ENCODE measurements at places on chromosomes 4 and X.
A peak's percentile ranks its signal among the peaks of the same experiment; 100 is the strongest.

- no peak for DNase-seq
These were observed 185.3 kb downstream of the CCNG2 start for GRCh38 chr4:77342170-77342810.

- DNase-seq: no peak
These were observed 292.5 kb downstream of the CAMK2D start for GRCh38 chr4:113469023-113469390.

DNA sequence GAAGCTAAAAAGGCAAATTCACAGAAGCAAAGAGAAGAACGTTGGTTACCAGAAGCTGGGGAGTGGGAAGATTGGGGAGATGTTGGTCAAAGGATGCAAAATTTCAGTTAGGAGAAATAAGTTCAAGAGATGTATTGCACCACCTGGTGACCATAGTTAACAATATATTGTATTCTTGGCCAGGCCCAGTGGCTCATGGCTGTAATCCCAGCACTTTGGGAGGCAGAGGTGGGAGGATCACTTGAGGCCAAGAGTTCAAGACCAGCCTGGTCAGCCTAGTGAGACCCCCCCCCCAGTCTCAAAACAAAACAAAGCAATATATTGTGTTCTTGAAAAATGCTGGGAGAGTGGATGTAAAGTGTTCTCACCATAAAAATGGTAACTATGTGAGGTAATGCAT is 67.9 kb downstream of the TAB3 start:
- no peak for DNase-seq

DNA sequence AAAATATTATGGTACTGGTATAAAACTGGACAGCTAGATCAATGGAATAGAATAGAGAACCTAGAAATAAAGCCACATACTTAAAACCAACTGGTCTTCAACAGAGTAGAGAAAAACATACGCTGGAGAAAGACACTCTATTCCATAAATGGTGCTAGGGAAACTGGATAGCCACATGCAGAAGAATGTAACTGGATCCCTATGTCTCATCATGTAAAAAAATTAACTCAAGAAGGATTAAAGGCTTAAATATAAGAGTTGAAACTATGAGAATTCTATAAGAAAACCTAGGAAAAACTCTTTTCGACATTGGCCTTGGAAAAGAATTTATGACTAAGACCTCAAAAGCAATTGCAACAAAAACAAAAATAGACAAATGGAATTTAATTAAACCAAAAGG is 114.6 kb downstream of the PCDH18 start:
- no peak for DNase-seq

DNA sequence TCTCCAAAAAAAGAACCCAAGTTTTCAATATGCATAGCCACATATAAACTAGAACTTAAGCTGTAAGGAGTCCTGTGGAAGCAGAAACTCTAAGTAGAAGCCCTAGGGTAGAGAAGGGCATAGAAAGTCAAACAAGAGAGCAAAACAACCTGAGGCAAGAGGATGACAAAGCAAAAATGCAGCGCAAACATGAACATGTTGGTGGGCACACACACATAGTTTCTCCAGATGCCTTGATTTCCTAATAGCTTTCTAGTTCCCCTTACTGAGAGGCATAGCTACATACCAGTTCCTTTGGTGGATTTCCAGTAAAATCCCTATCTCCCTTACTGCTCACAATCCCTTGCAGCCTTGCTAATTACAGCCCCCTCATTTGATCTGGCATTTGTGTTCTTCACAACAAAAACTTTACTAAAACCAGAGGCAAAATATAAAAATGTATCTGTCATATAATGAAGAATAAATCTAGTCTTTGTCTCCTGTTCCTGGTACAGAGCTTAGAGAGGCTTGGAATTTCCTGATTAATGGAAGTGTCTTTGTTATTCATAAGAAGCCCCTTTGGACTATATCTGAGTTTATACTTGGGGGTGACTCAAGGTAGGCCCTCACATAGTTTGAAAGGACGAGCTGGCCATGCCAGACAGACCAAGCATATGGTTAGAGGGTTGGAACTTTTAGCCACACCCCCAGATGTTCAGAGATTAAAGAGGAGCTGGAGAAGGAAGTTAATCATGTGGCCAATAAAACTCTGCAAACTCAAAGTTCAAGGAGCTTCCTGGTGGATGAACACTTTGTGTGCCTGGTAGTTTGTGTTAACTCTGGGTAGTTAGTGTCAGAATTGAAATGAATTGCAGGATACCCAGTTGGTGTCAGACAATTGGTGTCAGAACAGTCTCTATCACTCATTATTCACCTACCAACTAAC is 52.7 kb upstream of the ZCCHC13 start:
- no peak for DNase-seq

- no peak for DNase-seq
These were observed 30.9 kb upstream of the ELF2 start for GRCh38 chr4:139207873-139208403.

GRCh38 chr4:96681218-96681617 is 841.3 kb downstream of the PDHA2 start:
- no peak for DNase-seq

DNA sequence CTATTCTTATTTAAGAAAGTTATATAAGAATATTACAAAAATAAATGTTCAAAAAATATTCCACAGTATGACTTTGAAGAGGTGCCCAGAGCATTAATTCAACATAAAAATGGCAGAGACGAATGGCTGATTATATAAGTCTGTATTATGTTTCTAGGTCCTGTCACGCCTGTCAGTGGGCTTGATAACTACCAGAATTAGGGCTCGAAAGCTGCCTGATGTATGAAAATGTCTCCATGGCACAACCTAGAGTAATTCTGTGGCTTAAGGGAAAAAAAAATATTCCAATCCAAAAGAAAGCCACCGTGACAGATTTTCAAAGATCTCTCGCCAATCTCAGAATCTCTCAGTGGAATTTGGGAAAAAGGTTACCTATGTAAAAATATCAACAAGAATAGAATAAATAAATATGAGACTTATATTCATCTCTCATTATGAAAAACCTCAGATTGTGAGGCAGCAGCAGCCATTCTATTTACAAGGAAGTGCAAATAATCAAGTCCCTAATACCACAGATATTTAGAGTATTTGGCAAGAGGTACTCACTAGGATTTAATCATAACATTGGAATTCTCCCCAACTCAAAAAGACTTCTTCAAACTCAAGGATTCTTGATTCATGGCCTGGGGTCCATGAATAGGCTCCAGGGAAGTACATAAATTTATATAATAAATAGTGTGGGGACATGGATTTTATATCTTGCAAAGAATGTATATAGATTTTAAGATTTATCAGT is 489.1 kb upstream of the INTU start:
- DNase-seq: no peak

DNA sequence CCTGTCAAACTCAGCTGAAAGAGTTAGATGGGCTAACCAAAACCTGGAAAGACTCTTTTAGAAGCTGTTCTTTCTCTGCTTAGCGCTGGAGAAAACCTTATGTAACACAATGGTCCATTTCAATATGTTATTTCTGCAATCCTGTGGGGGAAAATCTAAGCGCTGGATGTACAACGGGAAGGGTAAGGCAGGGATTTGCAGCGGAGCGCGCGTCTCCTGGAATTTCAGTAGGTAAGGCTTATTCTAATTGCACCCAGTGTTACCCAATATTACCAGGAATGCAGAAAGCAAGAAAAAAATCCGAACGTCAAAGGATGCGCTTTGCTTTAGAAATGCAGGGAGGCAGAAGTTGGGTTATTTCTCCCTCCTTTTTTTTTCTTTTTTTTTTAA is 2.0 kb downstream of the HS3ST1 start:
- DNase-seq: no peak

GRCh38 chr4:68271851-68272357 is 26.4 kb upstream of the TMPRSS11B start:
- peak; percentile 41 for DNase-seq

DNA sequence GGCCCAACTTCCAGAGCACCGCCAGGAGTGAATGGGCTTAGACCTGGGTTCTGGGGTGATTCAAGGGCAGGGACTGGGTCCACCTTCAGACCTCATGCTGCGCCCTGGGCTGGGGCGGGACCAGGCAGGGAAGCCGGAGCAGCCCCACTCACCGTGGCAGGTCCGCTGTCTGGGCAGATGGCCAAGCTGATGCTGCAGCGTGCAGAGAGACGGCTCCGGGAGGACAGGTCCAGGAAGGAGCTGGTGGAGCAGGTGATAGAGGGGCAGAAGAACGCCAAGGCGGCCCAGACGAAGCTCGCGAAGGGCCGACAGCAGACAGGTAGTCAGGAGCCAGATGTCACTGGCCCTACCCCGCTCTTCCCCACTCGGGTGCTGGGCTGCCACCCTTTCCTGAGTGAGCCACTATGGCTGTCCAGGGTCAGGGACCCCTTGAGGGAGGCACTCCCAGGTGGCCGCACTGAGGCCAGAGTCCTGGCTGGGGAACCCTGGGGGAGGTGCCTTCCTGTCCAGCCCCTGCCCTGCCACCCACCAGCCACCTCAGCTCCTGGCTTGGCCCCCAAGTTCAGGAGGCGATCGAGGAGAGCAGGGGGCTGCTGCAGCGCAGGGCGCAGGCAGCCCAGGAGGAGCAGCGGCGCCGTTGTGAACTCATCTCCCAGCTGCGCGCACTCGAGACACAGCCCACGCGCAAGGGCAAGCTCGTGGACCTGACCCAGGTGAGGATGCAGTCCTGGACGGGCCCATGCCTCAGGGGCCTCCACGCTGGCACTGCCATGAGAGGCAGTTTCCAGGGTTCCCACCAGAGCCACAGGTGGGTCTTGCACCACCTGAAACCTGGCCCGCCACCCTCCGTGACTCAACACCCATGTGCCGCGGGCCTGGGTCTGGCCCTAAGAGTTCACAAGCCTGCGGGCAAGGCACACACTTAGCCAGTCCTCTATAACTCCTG is 10.1 kb upstream of the RNF4 start:
- no peak for DNase-seq

DNA sequence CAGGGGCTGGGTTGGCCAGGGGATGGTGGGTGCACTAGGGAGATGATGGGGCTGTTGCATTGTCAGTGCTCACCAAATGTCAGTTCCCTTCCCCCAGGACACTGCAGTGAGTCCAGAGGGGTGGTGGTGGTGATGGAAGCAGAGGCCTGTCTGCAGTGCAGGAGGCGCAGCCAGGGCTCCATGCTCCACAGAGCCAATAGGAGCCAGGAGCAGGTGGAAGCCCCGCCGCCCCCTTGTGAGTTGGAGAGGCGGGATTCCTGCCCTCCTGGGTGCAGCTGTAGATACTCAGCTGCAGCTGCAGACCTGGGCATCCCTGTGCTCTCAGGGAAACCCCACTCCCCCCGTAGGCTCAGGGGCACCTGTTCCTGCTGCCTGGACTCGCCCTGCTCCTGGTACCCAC is 284.7 kb downstream of the EVC2 start:
- no peak for DNase-seq

DNA sequence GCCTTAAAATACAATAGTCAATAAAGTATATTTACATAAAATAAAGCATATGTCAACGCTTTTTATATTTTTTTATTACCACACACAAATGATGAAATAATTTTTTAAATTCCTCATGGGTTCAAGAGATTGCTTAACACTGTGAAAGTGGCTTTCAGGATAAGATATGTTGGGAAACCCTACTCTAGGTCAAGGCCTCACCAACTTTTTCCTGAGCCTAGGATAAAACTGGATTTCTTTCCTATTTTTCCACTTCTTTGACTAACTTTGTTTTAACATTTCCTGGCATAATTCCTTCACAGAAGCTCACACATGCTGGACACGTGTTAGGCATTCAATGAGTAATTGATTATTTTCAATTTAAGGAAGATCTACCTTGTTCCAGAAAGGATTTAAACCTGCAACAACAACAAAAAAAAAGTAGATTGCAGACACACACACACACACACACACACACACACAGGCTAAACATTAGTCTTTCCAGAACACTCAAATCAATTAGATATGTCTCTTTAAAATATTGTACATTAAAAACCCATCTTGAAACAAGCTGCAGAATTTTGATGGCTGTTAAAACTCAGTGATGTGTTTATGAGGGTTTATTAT is 9.1 kb downstream of the KLB start:
- no peak for DNase-seq

DNA sequence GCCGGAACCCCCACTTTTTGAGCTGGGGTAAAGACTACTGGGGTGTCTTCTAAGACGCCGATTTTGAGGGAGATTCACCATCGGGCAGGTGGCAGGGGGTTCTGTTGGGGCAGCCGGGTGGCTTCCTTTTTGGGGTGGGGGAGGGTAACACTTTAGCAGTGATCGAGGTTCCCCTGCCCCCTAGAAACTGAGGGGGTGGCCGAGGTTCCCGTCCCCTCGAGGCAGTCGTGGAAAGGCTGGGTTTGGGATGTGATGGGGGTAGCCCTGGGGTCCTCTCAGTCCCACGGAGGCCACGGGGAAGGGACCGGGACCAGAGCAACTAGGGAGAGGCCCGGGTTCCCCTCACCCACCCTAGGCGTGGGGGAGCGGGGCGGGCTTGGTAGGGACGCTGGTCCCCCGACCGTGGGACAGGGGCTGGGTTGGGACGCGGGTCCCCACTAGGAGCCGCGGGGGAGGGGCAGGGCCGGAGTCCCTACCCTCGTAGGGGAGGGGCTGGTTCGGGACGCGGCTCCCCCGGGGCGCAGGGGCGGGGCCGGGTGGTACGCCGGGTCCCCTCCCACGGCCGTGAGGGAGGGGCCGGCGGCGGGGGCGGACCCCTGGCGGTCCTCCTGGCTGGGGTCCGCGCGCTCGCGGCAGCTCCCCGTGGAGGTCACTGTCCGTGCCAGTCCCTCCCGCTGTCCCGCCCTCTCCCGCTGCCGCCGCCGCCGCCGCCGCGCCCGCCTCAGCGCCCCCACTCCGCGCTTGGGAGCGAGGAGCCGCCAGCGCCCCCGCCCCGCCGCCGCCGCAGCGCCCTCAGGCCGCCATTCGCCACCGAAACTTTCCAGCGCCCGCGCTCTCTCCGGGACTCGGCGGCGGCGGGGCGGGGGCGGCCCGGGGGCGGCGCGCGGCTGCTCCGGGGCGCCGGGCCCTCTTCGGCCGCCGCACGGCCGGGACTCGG is at the start of gene TBL1X:
TBL1X (plus strand) TSS at position 624 of the 937 bp plus-strand sequence. CDS start 188,529 bp downstream, outside the sequence.
- DNase-seq: peak; percentile 49

GRCh38 chr4:21046141-21046540 is 345.9 kb downstream of the PACRGL start:
- DNase-seq: no peak

DNA sequence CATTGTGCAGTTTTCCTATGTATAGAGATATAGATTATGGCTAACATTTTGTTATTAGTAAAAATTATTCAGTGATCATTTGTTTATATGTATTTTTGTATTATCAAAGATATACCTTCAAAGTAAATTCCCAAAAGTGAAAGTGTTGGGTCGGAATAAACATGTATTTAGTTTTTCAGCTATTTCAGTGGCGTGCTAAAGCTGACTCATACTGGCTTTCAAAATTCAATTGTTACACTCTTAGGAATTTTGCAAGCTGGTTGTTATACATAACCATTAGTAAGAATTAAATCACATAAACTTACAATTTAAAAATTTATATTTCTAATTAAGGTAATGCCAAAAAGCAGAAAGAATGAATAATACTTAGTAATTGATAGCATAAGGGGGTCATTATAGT is 288.4 kb upstream of the NRK start:
- no peak for DNase-seq

GRCh38 chr4:2789351-2789750 is 3.5 kb upstream of the SH3BP2 start:
- no peak for DNase-seq

- DNase-seq: no peak
These were observed 97.6 kb downstream of the AKAP4 start for GRCh38 chrX:50103176-50103575.

GRCh38 chrX:114015966-114016365 is 567.9 kb upstream of the HTR2C start:
- DNase-seq: no peak

GRCh38 chrX:109782994-109783700 is 50.1 kb upstream of the ACSL4 start:
- DNase-seq: no peak

- DNase-seq: no peak
These were observed 540.0 kb downstream of the SPRY1 start for GRCh38 chr4:123936621-123937043.

- DNase-seq: no peak
These were observed 363.9 kb downstream of the KLHL13 start for GRCh38 chrX:117752745-117753144.
